ENCODE measurements at places on chromosomes 3 and 15.

GRCh38 chr3:70726096-70726938 is 413.9 kb upstream of the MDFIC2 start:
- no peak for DNase-seq

- DNase-seq, result no peak
Measured at GRCh38 chr15:29063646-29064045, 177.9 kb downstream of the APBA2 start.

GRCh38 chr15:65275728-65276126 is 11.0 kb downstream of the PARP16 start:
- DNase-seq, result peak; percentile 52

GRCh38 chr3:122094125-122094524 is 39.0 kb downstream of the CD86 start:
- no peak for DNase-seq

- DNase-seq, result peak; percentile 63
Measured at GRCh38 chr3:128482175-128482574, 10.8 kb downstream of the GATA2 start.

GRCh38 chr3:100436951-100437350 is 35.6 kb downstream of the LNP1 start:
- peak; percentile 81 for DNase-seq

- no peak for DNase-seq
Measured at GRCh38 chr15:43184407-43185124, 637 bp upstream of the CCNDBP1 start.
